ENCODE measurements at places on chromosomes 6 and 20.

DNA sequence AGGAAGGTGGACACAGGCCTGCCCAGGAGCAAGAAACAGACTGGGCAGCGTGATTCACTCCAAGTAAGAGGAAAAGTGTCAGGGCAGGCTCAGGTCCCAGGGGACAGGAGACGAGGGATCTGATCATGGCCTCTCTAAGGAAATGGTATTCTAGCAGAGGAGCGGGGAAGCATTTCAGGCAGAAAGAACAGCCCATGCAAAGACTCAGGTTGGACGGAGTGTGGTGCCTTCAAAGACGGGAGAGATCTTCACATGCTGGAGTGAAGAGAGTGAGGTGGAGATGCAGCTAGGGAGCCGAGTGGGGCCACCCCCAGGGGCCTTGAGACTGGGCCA is 161.1 kb downstream of the SYCP2 start:
- no peak for DNase-seq

DNA sequence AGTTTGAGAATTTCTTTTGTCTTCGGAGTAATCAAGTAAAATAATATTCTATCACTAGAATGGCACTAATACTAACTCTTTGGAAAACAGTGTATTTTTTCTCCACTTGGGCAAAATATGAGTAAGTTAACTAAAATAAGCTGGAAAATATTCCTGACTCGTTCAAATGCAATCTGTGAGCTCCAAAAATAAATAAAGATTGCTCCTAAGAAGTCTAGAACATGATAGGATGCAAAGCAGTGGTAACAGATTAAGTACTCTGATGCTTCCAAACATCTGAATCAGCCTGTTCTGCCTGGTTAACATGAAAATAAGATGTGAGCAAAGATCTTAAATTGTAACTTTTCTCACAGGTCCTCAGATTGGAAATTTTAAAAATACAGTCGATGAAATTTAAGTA is 285.1 kb upstream of the ID4 start:
- DNase-seq, result no peak

DNA sequence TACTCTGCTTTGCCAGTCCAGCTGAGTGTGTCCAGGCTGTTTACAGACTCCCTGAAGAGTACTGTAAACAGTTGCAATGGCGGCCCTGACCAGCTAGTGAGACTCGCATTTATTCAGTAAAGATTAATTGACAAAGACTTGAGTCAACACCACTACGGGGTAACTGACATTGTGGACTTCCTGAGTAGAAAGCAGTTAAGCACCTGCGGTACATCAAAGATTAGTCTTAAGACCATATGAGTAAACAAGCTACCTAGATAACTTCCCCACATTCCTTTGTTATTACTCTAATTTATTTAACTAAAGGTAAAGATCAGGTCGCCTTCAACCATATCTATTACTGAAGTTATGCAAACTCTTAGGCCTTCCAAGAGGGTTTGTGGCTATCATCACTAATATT is 12.6 kb downstream of the VPS52 start:
- no peak for DNase-seq

GRCh38 chr20:23568320-23568970 is at the start of gene CST9L:
Gene CST9L (minus strand): TSS chr20:23568484. CDS start chr20:23568450, 34 bp downstream.
- DNase-seq, result no peak

- no peak for DNase-seq
Measured at GRCh38 chr20:53917145-53918019, 153.0 kb downstream of the BCAS1 start.

GRCh38 chr20:35432430-35432735 is 5.6 kb downstream of the GDF5 start:
- no peak for DNase-seq

- no peak for DNase-seq
Measured at GRCh38 chr20:10314198-10314597, 95.6 kb downstream of the SNAP25 start.

DNA sequence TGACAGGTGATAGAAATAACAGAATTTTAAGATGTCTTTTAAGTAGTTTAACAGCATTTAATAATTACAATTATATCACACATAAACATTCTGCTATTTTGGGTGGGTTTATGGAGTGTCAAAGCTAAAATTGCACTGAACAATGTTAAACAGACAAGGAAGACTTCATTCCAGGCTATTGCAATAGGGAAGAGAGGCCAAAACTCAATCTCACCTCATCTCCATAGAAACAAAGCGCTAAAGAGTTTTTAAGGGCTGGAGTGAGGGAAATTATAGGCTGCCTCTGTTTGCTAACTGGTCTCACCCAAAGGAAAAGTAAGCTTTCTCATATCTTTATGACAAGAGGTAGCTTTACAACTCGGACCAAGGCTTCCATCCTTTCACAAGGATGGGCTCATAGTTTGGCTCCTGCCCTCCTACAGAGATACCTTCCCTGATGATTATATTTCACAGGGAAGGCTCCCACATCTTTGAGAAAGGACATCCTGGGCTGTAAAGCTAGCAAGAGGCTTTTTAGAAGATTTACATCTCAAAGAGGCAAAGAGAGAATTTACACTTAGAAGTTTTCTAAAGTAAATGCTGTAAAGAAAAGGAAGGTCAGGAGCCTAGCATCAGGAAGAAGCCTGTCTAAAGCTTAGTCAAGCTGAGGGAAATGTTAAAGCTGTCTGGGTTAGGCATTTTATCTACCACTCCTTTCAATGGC is 350.2 kb upstream of the IMPG1 start:
- no peak for DNase-seq

- no peak for DNase-seq
Measured at GRCh38 chr20:61806995-61807394, 258.7 kb downstream of the TAF4 start.

DNA sequence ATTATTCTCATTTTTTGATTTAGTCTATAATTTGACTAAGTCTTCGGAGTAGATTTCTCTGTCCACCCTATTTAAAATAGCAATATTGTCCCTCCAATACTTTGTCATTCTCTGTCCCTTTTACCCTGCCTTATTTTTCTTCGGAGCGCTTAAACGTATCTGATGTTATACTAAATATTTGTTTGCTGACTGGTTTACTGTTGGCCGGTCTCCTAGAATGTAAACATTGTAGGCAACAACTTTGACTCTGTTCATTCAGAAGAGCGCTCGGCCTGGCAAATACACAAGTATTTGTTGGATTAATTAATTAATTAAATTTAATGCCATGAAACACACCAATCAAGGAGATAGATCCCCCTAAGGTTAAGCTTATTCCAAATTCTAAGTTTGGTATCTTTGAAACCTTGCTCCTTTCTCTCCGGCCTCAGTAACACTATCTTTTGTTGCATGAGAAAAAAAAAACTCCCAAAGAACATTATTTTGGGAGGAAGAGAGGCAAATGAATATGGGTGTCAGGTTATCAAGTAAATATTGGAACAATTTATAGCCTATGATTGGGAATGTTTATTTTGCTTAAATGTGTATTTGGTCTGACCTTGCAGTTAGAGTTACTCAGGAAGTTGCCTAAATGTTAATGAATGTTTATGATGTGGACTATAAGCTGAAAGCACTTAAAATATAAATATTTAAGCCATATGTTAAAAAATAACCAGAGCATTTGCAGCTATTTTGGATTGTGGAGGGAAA is 231.1 kb downstream of the SOX4 start:
- DNase-seq, result no peak

All from DMS 273 treated with DMSO at 0.1 percent for 48 hours (cell line).